Adrenal gland (tissue), 19 donors: ENCODE measurements at places on chromosomes 3 and 15. TPM values are rescaled to one million over a fixed set of nuclear protein-coding genes. Genes with fewer than 3 reads are reported as not detected.
A peak's percentile ranks its signal among the peaks of the same experiment; 100 is the strongest.

- peak; percentile 41 for DNase-seq
These were observed 107.2 kb downstream of the SNRPN start for GRCh38 chr15:25061808-25062550.

GRCh38 chr15:68311859-68312557, 34.5 kb downstream of the FEM1B start:
- DNase-seq: peak; percentile 1

DNA sequence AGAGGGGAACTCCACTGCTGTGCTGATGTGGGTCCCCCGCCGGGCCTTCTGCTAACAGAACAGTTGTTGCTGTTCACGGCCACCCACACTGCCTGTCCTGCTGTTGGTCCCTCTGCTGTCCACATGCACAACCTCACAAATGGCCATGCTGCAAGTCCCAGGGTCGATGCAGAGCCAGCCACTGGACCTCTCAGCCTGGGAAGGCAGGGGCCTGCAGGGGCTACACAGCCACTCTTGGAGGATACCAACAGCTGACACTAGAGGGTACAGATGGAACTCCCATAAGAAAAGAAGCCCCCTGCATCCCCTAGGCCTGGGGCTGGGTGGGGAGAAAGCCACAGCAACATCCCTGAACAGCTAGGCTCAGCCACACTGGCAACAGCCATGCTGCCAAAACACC, 104.4 kb upstream of the IQSEC1 start:
- no peak for DNase-seq

DNA sequence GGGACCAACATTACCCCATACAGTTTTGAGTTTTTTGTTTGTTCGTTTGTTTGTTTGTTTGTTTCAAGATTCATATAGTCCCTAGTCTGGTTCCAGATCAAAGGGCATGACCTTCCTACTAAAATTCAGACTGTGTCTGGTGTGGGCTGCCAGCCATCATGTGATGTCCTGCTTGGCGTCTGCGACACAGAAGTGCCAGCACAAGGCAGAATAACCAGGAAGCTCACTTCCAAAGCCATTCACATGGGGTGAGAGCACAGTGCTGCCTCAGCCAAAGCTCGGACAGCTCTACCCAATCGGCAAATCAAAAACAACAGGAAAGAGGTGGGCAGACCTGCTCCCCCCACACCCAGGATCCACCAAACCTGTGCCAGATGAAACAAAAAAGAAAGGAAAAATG, 142.6 kb upstream of the THBS1 start:
- DNase-seq: peak; percentile 62

GRCh38 chr3:9638155-9638554, 11.2 kb upstream of the MTMR14 start:
- no peak for DNase-seq

GRCh38 chr3:64895991-64896895, 208.4 kb upstream of the ADAMTS9 start:
- DNase-seq: no peak

DNA sequence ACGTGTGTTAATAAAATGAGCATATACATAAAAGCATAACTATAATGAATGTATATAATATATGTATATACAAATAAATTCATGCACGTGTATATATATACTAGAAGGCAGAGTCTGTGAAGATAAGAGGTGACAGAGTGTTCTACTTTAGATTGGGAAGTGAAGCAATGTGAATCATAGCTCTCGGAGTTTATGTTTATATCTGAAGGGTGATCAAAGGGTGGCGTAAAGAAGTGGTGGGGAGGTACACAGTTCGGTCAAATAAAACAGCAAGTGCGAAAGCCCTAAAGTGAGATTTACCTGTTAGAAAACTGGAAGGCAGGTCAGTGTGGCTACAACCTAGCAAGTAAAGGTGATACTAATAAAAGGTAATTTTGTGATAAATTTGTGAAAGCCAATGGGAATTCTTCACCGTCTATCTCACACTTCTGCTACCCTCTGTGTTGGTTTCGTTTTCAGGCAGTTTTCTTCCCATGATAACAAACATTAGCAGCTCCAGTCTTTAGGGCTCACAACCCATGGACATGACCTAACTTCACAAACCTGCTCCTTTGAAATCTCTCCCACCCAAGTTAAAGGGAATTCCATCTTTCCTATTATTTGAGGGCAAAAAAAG, 46.7 kb upstream of the BCHE start:
- DNase-seq: no peak

MCTP2 gene
- 12.1 TPM for polyA plus RNA-seq

DNA sequence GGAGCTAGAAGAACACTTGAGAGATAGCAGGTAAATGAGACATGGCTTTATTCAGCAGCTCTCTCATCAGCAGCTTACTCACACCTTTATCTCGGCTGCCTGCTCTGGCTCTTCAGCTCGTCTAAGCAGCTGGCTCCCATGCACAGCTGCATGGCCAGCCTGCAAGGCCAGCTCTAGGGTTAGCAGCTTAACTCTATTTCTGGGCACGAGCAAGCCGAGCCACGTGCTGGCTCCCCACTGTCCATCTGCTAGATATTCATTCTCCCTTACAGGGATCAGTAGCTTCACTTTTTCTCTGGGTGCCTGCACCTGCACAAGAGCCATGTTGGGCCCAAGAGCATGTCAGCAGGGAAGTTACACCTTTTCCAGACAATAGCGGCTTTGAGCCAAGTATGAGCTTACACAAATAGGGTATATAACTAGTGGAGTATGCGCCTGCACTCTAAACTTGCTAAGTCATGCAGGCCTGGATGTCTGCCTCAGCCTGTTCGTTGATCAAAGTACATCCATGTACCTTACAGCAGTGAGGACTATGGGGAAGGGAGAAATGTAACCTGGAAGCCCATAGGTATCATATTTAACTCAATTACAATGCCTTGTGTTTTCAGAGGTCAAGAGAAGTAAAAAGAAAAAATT, 174.9 kb upstream of the SNTN start:
- DNase-seq: no peak

GRCh38 chr3:13420831-13421765, 976 bp upstream of the NUP210 start:
- no peak for DNase-seq

ROPN1B gene
- 1.1 TPM for polyA plus RNA-seq

- no peak for DNase-seq
These were observed 113.7 kb upstream of the RASGRP1 start for GRCh38 chr15:38678281-38678680.

- peak; percentile 54 for DNase-seq
These were observed 186.3 kb downstream of the FEZF2 start for GRCh38 chr3:62187022-62187431.
